ENCODE measurements at places on chromosomes 4 and X.

- DNase-seq, result no peak
Observed at GRCh38 chrX:116009861-116010710, 160.5 kb upstream of the AGTR2 start.

DNA sequence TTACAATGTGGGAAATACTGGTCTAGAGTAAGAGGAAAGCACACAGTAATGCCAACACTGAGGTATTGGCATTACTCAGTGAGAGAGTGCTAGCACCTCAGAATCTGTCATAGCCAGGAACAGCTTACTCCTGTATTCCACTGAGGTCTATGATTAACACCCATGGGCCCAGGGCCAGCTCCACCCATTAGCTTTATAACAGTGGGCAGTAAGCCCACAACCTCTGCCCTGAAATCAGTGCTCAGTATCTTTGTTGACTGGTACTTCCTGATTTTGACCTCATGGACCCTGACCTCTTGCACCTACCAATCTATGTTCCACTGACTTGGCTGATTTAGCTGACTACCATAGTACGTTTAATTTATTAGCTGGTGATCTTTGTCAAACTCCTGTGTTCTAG, 56.1 kb downstream of the LANCL3 start:
- DNase-seq, result no peak

DNA sequence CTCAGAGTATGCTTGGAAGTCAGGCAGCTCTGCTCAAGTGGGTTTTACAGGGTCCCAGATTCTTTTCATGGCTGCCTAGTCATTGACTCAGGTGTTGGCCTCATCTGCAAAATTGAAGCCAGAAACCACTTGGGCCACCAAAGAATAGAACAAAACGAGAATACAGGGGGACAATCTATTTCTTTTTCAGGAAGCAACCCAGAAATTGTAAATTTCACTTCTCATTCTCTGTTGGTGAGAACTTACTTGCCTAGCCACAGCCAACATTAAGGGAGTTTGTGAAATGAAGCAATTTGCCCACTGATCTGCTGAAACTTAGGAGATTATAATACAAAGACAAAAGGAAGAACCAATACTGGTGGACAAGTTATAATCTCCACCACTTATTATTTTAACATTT, 8.6 kb upstream of the TKTL2 start:
- DNase-seq, result no peak

DNA sequence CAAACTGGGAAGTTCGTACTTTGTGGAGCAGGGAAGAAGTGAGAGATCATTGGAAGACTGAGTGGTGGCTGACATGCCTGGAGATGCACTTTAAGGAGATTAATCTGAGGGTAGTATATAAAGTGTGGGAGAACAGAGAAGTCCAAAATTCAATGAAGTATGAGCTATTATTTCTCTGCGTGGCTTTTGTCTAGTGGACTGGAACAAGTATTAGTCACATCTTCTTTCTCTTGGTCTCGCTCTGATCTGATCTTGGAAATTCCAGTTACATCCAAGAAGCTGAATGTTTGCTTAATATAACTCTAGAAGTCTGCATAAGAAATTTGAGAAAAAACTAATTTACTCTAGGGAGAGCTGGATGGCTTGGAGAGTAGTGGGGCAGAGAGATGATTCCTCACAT, 64.8 kb upstream of the NR0B1 start:
- no peak for DNase-seq

- no peak for DNase-seq
Observed at GRCh38 chr4:40448875-40449274, 113.7 kb downstream of the CHRNA9 start.

- DNase-seq, result no peak
Observed at GRCh38 chr4:38610521-38610920, 53.5 kb upstream of the KLF3 start.

DNA sequence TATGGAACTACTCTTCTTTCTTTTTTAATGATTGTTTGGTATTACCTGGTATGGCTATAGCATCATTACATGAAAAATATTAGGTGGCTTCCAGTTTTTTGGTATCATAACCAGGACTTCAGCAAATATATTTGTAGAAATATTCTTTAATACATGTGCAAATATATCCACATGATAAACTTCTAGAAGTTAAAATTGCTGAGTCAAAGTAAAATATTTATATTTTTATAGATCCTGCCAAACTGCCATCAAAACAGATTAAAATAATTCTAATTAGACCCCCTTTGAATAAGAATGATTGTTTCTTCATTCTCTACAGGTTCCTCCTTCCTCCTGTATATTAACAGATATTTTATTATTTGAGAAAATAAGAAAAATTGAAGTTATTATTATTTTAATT, 708.5 kb upstream of the INTU start:
- DNase-seq, result no peak

Data from stimulated activated CD4-positive, alpha-beta T cell treated with anti-CD3 and anti-CD28 coated beads, Interleukin-1b, Interleukin-23, amount 100 ng/mL, for 1 hour (primary cell).